Tibial nerve (tissue), 4 donors: ENCODE measurements at places on chromosomes 16 and 17. TPM values are rescaled to one million over a fixed set of nuclear protein-coding genes. Genes with fewer than 3 reads are reported as not detected.

GRCh38 chr17:44608727-44609435 lies 47.4 kb upstream of the MEIOC start:
- DNase-seq, result no peak

DNA sequence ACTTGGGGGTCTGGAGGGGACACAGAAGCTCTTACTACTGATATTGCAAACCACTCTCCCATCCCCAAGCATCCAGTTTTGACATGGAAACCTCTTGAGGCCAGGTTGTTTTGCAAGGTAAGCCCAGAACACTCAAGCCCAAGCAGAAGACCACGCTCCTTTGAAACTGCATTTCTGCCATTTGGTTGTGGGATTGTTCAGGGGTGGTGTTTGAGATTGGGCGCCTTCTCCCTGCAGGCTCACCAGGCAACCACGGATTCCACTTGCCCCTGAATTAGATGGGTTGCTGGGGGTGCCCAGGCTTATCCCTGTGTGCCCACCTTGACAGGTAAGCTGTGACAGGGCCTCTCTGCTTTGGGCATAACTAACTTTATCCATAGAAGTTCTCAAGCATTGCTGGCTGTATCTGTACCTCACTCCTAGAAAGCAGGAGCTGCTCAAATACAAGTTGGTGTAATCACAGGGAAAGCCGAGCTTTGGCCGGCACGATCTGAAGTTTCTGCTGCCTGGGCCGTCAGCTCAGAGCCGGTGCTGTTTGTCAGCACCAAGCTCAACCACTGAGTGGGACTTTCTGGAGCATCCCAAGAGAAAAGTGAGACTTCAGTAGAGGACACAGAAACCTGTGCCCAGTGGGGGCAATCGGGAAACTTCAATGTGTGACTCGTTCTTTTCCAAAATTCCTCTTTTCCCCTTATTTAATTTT lies 93.6 kb downstream of the CYLD start:
- no peak for DNase-seq

GRCh38 chr17:67675481-67675880 lies 42.3 kb upstream of the NOL11 start:
- DNase-seq, result no peak

DNA sequence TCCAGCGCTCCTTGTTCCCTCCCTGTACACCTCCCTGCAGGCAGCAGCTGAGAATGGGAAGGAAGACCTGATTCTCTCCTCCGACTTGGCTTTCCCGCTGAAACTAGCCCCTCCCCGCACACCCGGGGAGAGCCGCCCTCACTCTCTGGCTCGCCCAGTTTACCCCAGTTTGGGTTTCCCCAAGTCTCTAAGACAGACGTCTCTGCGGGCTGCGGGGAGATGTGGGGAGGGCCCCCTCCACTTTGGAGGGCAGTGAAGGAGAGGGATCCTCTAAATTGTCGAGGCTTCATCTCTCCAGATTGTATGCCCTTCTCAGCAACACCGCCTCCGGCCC lies 797 bp downstream of the GRB7 start:
- no peak for DNase-seq

GRCh38 chr16:68835970-68836369 lies 7.4 kb upstream of the TANGO6 start:
- DNase-seq, result no peak

- no peak for DNase-seq
Observed at GRCh38 chr17:10513299-10514067, 4.9 kb downstream of the MYH1 start.

GRCh38 chr16:54933281-54934011 lies 2.8 kb downstream of the IRX5 start:
- no peak for DNase-seq

GRCh38 chr16:30755955-30756780 lies 5.7 kb downstream of the CFAP119 start:
- no peak for DNase-seq

- DNase-seq, result no peak
Observed at GRCh38 chr16:3458278-3458851, 14.9 kb downstream of the NAA60 start.

GRCh38 chr17:40479754-40480480 lies 21.5 kb downstream of the TNS4 start:
- no peak for DNase-seq

- no peak for DNase-seq
Observed at GRCh38 chr16:12930881-12931280, 29.5 kb downstream of the SHISA9 start.

DNA sequence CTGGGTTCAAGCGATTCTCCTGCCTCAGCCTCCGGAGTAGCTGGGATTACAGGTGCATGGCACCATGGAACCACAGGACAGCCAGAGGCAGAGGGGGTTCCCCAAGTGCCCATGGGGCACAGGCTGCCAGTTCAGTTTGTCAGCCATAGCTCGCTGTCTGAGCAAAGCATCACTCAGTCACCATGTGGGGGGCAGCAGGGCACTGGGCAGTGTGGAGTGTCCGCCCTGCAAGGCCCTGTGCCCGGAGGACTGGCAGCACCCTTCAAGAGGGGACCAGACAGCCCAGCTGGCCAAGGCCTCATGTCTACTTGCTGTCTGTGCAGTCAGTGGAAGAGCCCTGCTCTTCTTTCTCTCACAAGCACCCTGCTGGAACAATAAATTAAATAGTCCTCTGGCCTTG lies 6.4 kb downstream of the ALYREF start:
- no peak for DNase-seq

GRCh38 chr16:25709213-25709612 lies 17.5 kb downstream of the HS3ST4 start:
- no peak for DNase-seq

- no peak for DNase-seq
Observed at GRCh38 chr16:57987441-57988177, 12.9 kb downstream of the ZNF319 start.

GRCh38 chr16:83343935-83344366 lies 463.8 kb upstream of the HSBP1 start:
- no peak for DNase-seq

The CCDC78 gene
- total RNA-seq, result 7.5 TPM

The LITAF gene
- total RNA-seq, result 62.7 TPM

The YBX2 gene
- under 0.01 TPM for total RNA-seq

The SYNGR3 gene
- not detected for total RNA-seq

The BAIAP2 gene
- total RNA-seq, result 67.1 TPM
